ENCODE measurements at places on chromosomes 4 and X.

GRCh38 chr4:101973361-101973760, 182.8 kb downstream of the BANK1 start:
- DNase-seq: no peak

DNA sequence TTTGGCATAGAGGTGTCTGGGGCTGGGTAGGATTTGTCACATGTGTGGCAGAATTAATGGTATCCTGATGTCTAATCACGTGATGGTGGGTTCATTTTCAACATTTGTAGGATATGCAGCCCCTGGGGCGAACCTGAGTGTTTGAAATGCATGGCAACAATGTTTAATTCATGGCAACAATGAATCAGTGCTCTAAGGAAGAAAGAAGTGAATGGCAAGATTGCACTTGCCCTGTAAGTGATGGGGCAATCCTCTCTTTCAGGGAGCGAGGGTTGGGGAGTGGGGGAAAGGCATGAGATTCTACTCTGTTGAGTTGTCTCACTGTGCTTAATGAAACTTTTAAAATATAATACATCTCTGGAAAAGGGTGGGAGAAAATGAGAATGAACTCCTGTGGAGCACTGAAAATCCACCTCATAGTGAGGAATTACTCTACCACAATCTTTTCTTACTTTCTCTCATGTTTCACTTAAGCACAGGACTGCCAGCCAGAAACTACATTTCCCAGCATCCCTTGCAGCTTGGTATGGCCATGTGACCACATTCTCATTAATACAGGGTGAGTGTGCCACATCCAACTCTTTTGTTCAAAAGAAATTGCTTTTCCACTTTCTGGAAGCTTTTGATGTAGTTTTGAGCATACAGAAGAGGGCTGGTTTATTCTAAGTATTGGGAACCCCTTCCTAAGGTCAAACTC, 64.0 kb upstream of the PGM2 start:
- no peak for DNase-seq

DNA sequence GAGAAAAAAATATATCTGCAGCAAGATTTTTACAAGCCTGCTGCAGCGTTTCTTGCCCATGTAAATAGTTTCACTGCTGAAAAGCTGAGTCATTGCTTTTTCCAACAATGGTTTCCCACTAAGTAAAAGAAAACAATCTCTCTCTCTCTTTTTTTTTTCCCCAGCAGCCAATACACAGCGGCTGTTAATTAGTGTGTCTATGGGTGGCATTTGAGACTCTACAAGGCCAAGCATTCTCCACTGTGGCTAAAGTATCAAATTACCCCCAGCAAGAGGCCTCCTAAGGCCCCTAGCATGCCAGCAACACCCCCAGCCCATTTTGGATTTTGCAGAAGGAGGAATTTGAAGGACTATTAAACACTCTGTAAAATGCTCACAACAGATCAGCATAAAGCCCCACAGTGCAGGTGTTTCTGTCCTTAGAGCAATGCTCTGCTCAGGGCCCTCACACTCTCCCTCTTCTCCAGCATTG, 837.4 kb downstream of the TRIML1 start:
- DNase-seq: no peak

- no peak for DNase-seq
These were observed at the start of gene IL1RAPL2 for GRCh38 chrX:104565791-104566680. Gene IL1RAPL2 (plus strand): TSS chrX:104566199.

GRCh38 chr4:108272046-108272445, 103.3 kb upstream of the LEF1 start:
- DNase-seq: no peak

DNA sequence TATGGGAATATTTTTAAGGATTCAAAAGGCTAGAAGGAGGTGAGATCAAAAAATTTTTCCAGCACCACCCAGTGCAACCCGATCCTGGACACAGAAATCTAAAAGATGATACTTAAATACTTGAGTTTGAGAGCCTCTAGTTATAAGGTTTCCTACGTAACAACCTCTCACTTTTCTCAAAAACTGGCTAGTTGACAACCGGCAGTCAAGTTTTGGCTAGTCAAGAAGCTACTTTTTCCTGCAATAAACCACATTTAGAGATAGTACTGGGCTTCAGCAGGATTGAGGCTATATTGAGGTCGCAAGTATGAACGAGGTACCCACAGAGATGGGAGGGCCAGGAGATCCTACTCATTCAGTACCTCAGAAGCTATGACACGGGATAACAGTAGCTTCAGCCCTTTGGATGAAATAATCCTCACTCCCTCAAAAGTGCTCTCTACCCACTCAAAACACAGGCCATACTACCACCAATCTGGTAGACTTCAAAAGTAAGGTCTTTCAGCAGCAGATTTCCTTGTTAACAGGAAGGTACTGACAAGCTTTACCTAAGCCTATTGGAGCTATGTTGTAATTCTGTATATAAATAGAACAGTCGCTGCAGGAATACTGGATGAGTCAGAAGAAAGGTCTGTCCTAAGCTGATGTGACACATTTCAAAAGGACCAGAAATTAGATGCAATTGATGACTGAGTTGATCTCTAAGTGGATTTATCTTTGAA, 1.5 kb upstream of the TSPAN5 start:
- DNase-seq: no peak

GRCh38 chr4:180101348-180102083, 2141.7 kb upstream of the TENM3 start:
- no peak for DNase-seq

GRCh38 chr4:176226736-176227135, 31.4 kb upstream of the SPATA4 start:
- no peak for DNase-seq

DNA sequence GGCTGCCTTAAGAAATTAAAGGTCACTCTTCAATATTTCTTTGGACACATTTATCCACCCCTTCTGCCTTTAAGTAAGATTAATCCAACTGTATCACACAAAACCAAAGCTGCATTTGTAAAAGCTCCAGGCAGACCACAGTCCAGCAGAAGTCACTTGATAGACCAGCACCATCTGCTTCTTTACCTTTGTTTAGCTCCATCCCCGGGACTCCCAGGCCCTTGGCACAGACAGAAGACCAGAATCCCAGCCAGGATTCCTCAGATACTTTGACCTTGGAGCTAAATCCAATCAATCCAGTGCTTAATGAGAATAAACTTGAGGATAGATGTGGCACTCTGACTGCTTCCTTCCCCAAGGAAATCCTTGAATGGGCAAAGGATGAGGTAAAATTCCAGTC, 333.1 kb upstream of the RASGEF1B start:
- no peak for DNase-seq

- DNase-seq: no peak
These were observed 121.2 kb downstream of the TBCK start for GRCh38 chr4:106194801-106195200.

DNA sequence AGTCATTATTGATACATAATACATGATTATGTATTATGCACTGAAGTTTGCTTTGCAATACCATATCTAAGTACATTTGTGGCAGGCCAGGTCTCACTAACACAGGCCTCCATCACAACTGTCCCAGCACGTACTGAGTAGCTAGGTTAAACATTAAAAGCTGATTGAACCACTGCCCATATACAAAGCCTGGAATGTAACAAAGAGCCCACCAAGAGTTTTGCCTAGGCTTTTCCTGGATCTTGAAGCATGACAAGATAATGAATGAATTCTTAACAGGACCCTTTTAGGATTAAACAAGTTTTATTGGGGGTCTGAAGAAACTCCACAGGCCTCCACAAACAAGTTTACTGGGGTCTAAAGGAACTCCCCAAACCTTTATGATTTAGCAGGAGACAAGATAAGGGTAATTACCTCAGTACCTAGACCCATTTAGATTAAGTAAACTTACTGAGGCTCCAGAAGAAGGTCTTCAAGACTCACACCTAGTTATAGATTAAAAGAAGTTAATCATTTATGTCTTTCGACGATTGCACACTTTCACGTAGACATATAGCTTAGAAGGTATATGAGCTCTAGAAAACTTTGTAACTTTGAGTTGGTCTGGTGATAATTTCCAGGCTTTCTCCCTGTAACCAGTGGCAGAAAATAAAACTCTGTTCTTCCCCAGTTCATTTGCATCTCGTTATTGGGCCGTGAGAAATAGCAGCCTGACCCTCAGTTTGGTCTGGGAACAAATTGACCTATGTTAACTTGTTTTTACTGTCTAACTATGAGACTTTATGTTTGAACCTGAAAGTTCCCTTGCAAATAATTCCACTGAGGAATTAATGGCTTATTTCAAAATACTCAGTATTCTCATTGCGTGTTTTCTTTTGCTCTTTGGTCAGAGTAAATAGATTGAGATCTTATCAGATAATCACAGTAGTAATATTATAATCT, 84.8 kb downstream of the PHEX start:
- no peak for DNase-seq

DNA sequence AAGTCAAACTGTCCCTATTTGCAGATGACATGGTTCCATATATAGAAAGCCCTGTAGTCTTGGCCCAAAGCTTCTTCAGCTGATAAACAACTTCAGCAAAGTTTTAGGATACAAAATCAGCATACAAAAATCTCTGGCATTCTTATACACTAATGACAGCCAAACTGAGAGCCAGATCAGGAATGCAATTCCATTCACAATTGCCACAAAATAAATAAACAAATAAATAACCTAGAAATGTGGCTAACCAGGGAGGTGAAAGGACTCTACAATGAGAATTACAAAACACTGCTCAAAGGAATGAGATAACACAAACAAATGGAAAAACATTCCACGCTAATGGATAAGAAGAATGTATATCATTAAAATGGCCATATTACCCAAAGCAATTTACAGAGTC, 52.9 kb upstream of the CXCL8 start:
- no peak for DNase-seq

- no peak for DNase-seq
These were observed 1.6 kb downstream of the FAT4 start for GRCh38 chr4:125316401-125316790.
